ENCODE measurements at places on chromosomes 2 and 18. TPM values are rescaled to one million over a fixed set of nuclear protein-coding genes. Genes with fewer than 3 reads are reported as not detected.

GRCh38 chr2:120758181-120759144 lies 22.8 kb downstream of the GLI2 start:
- H3K27me3 ChIP-seq = peaks cover 3% of the 10 kb centered on the region
- no peaks in the 10 kb centered on the region for H3K4me1 ChIP-seq
- no peaks in the 10 kb centered on the region for H3K36me3 ChIP-seq
- no peak overlapping the region for H3K4me3 ChIP-seq
- no peak overlapping the region for H3K27ac ChIP-seq

The EMX1 gene
- not detected for total RNA-seq

The KIAA2012 gene
- not detected for total RNA-seq

The OSBPL1A gene
- total RNA-seq = 2.4 TPM

The MSH6 gene
- 131 TPM for total RNA-seq

The FBXO36 gene
- 1.5 TPM for total RNA-seq
